Uterus (tissue), 4 donors: ENCODE measurements at places on chromosomes 16 and 17.

GRCh38 chr17:62882878-62883277 lies 74.8 kb upstream of the MARCHF10 start:
- no peak for DNase-seq

DNA sequence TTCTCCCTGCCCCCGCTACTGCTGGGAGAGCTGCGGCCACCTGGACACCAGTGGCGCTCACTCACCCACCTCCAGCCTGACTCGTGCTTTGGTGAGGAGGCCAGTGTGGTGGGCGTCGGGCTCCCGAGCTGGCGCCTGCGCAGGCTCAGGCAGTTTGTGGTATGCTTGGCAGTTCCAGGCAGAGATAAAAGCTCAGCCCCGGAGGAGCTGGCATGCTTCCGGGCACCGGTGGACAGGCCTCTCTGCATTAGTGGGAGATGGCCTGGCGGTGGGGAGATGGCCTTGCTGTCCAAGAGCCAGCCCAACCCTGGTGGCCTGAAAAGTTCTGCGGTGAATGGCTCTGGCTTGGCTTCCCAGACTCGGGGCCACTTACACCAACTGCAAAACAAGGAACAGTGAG lies 4.1 kb downstream of the ADGRG1 start:
- no peak for DNase-seq

GRCh38 chr17:37762666-37763065 lies 17.8 kb upstream of the HNF1B start:
- no peak for DNase-seq

GRCh38 chr16:89334050-89334449 lies 116.5 kb downstream of the ZNF778 start:
- no peak for DNase-seq

- DNase-seq = no peak
Observed at GRCh38 chr17:42920106-42920900, 19.7 kb downstream of the G6PC1 start.

DNA sequence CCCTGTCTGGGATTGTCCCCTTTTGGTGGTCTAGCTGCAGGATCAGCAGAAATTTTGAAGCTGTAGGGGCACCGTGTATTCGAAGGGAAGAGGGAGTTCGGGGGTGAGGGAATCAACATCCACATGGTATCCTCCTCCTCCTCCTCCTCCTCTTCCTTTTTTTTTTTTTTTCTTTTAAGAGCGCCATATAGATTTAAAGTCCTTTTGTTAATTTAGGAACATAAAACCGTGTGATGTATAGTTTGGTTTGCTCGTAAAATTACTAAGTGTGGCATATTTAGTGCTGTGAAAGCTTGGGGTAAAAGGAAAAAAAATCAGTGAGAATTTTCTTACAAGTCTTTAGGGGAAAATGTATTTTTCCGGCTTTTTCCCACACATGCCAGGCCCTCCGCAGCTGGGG lies 50.1 kb upstream of the GSE1 start:
- DNase-seq = no peak

DNA sequence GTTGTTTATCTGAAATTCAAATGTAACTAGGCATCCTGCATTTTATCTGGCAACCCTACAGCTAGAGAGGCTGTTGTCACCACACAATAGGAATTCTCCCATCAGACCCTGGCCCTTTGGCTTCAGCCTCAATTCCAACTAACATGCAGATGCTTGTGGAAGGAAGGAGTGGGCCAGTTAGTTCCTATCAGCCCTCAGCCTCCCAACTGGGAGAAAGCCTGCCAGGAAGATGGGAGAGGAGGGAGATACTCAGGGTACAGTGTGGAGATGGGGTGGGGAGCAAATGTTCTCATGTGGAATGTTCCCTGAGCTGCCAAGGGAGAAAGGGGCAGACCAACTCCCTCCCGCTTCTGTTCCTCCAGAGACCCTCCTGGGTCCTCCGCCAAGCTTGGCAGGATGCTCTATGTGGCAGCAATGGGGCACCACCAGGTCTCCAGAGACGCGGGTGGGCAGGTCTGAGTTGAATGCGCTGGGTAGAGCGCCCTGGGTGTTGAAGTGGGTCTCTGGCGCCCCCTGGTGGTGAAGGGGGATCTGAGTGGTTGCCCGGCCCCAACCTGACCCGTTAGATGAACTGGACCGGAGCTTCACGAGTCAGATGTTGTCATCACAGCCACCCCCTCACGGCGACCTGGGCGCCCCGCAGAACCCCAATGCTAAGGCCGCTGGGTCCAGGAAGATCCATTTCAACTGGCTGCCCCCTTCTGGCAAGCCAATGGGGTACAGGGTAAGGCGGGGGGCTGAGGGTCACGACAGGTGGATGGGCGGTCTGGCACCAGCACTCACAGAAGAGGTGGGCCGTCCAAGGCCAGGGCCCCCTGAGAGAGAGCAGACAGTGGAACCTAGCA lies 15.2 kb downstream of the GALK1 start:
- peak; percentile 88 for DNase-seq

DNA sequence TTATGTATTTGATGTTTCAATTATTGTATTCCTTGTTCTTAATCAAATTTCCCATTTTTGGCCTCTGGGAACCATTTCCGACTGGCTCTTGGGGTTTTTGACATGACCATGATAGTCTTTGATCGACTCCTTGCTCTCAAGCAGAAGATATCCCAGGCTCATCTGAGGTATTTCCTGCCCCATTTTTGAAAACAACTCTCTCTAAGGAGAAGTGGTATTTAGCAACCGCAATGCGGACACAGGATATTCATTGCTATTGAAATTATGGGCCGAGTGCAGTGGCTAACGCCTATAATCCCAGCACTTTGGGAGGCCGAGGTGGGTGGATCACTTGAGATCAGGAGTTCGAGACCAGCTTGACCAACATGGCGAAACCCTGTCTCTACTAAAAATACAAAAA lies 5.5 kb downstream of the TANGO6 start:
- DNase-seq = no peak

DNA sequence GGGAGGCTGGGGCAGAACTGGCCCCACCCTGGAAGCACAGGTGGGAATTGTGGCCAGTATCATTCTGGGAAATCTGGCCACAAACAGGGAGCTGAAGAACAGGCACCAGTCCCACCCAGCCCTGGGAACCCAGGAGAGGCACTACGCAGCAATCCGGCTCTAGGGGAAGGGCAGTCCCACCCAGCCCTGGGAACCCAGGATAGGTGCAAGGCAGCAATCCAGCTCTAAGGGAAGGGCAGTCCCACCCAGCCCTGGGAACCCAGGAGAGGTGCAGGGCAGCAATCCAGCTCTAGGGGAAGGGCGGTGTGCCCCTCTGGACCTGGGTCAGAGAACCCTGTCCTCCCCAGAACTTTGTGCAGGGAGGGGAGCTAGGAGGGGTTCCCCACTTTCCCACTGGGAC lies 7.1 kb downstream of the DRC3 start:
- no peak for DNase-seq
